ENCODE measurements at places on chromosomes 2 and 18. TPM values are rescaled to one million over a fixed set of nuclear protein-coding genes. Genes with fewer than 3 reads are reported as not detected.

DNA sequence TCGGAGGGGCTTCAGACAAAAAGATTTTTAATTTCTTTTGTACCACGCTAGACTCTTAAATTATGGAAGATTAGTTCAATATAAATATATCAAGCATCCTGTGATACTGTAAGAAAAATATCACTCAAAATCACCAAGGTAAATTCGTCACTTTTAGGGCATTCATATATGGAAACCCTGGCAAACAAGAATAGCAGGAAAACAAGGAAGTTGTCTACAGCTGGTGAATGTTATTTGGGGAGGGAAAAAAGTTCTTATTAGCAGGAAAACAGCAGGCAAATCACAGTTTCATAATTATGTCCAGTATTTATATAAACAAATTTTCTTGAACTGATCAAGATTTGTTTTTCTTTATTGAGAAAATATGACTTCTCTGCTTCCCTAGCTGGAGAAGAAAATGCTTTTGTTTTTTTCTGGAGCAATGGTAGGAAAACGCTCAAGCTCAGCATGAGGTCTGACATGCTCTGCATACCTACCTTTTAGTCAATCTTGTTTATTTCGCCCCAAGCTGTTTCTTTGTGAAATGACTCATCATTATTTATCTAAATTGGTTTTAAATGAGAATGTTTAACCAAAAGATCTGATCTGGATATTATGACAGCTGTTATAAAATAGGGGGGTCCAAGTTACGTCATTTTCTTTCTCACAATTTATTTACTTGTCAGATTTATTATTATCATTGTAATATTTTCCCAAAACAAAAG lies 14.7 kb downstream of the LINC00305 start:
- no peaks in the 10 kb centered on the region for H3K27me3 ChIP-seq
- no peak overlapping the region for H3K27ac ChIP-seq
- no peak overlapping the region for H3K4me3 ChIP-seq
- no peaks in the 10 kb centered on the region for H3K36me3 ChIP-seq
- H3K4me1 ChIP-seq, result no peaks in the 10 kb centered on the region

GRCh38 chr2:113896791-113897190 lies 6.9 kb downstream of the ACTR3 start:
- H3K27me3 ChIP-seq, result no peaks in the 10 kb centered on the region
- no peak overlapping the region for H3K27ac ChIP-seq
- peaks cover 11% of the 10 kb centered on the region for H3K4me1 ChIP-seq
- H3K36me3 ChIP-seq, result no peaks in the 10 kb centered on the region

DNA sequence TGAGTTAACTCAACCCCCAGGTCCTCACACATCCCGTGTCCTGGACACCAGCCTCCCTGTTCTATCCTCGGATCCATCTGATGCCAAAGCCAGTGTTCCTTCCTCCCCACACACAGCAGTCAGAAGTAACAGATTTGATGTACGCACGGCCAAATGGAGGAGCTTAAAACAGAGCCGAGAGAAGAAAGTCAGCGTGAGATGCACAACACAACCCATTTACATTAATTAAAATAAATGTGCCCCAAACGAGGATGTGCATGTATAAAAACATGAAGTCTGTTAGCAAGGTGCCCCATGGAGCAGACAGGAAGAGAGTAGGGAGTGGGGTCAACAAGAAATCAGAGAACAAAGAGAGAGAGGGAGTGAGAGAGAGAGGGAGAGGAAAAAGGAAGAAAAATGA lies 191.2 kb downstream of the HAUS1 start:
- no peak for DNase-seq
- no peaks in the 10 kb centered on the region for H3K36me3 ChIP-seq
- no peaks in the 10 kb centered on the region for H3K4me1 ChIP-seq
- no peak overlapping the region for H3K27ac ChIP-seq
- no peaks in the 10 kb centered on the region for H3K27me3 ChIP-seq

- no peak for DNase-seq
- H3K27ac ChIP-seq, result no peak overlapping the region
- no peaks in the 10 kb centered on the region for H3K4me1 ChIP-seq
- H3K36me3 ChIP-seq, result no peaks in the 10 kb centered on the region
- H3K4me3 ChIP-seq, result no peak overlapping the region
Measured at GRCh38 chr18:49247781-49248180, 212.7 kb downstream of the DYM start.

- no peak for DNase-seq
- H3K36me3 ChIP-seq, result no peaks in the 10 kb centered on the region
- H3K4me1 ChIP-seq, result no peaks in the 10 kb centered on the region
- no peak overlapping the region for H3K4me3 ChIP-seq
Measured at GRCh38 chr18:32717126-32717525, 55.7 kb downstream of the KLHL14 start.

GRCh38 chr2:200733713-200734198 lies 78.0 kb upstream of the BZW1 start:
- H3K4me3 ChIP-seq, result no peak overlapping the region
- H3K27me3 ChIP-seq, result no peaks in the 10 kb centered on the region
- peaks cover 5% of the 10 kb centered on the region for H3K4me1 ChIP-seq
- no peaks in the 10 kb centered on the region for H3K36me3 ChIP-seq
- DNase-seq, result no peak

GRCh38 chr2:132837769-132838168 lies 167.8 kb upstream of the LYPD1 start:
- H3K27ac ChIP-seq, result no peak overlapping the region
- H3K4me1 ChIP-seq, result no peaks in the 10 kb centered on the region
- no peaks in the 10 kb centered on the region for H3K36me3 ChIP-seq
- no peak overlapping the region for H3K4me3 ChIP-seq
- no peak for DNase-seq
- H3K27me3 ChIP-seq, result no peaks in the 10 kb centered on the region

GRCh38 chr2:172168917-172169346 lies 66.2 kb upstream of the DLX2 start:
- no peak for DNase-seq
- peaks cover 18% of the 10 kb centered on the region for H3K27me3 ChIP-seq
- no peak overlapping the region for H3K27ac ChIP-seq
- H3K36me3 ChIP-seq, result no peaks in the 10 kb centered on the region
- H3K4me1 ChIP-seq, result no peaks in the 10 kb centered on the region

- no peaks in the 10 kb centered on the region for H3K36me3 ChIP-seq
- H3K27ac ChIP-seq, result peak overlapping the region; percentile 46
- DNase-seq, result no peak
- peaks cover 48% of the 10 kb centered on the region for H3K4me1 ChIP-seq
- H3K27me3 ChIP-seq, result no peaks in the 10 kb centered on the region
Measured at GRCh38 chr2:28276076-28276618, 116.5 kb upstream of the FOSL2 start.

GRCh38 chr18:35733408-35733807 lies 151.9 kb downstream of the GALNT1 start:
- no peak for DNase-seq
- peaks cover 26% of the 10 kb centered on the region for H3K4me1 ChIP-seq
- no peak overlapping the region for H3K4me3 ChIP-seq
- no peaks in the 10 kb centered on the region for H3K36me3 ChIP-seq
- H3K27me3 ChIP-seq, result no peaks in the 10 kb centered on the region

DNA sequence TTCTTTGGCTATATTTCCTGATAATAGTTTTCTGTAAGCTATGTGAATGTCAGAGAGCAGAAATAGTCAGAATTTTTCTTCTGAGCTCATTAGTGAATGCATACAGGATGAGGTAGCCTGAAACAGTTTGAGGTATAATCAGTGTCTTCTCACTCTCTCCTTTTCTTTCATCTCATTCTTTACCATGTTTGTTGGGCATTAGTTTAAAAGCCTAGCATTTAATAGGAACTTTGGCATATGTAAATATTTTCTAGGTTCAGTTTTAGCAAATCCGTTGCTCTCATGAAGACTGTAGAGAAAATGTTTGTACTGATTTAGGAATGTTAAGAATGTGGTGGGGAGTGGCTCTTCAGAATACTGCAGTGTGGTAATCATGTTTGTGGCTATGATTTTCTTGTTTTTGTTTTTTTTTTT lies 119.4 kb downstream of the PARD3B start:
- no peak overlapping the region for H3K4me3 ChIP-seq
- peaks cover 9% of the 10 kb centered on the region for H3K4me1 ChIP-seq
- DNase-seq, result no peak
- no peaks in the 10 kb centered on the region for H3K27me3 ChIP-seq
- H3K27ac ChIP-seq, result no peak overlapping the region

- H3K27ac ChIP-seq, result no peak overlapping the region
- H3K4me3 ChIP-seq, result no peak overlapping the region
Measured at GRCh38 chr2:168624028-168624427, 168.0 kb downstream of the CERS6 start.

GRCh38 chr2:154832711-154833110 lies 134.2 kb downstream of the KCNJ3 start:
- no peaks in the 10 kb centered on the region for H3K27me3 ChIP-seq
- no peak overlapping the region for H3K27ac ChIP-seq
- no peaks in the 10 kb centered on the region for H3K36me3 ChIP-seq
- no peak overlapping the region for H3K4me3 ChIP-seq
- DNase-seq, result no peak

GRCh38 chr2:191255756-191256312 lies 10.6 kb downstream of the MYO1B start:
- no peak overlapping the region for H3K4me3 ChIP-seq
- H3K27ac ChIP-seq, result no peak overlapping the region
- no peaks in the 10 kb centered on the region for H3K27me3 ChIP-seq
- DNase-seq, result no peak

DNA sequence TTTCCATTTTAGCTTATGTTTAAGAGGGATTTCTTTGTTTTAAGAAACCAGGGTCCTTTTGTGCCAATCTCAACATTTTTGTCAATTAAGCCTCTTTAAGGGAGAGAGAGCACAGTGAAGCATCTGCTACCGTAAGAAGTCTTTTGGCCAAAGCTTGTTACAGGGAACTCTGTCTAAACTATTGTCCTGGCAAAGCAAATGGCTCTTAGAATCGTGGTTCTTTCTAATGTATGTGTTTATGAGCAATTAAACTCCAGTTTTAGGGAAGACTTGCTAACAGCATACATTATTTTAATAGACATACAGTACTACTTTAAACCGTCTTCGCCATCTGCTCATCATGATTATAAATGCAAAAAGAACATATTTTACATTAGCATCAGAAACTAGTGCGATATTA lies 202.1 kb downstream of the CDCA7 start:
- DNase-seq, result no peak
- no peak overlapping the region for H3K4me3 ChIP-seq
- H3K27ac ChIP-seq, result no peak overlapping the region

GRCh38 chr2:68749345-68749744 lies 14.7 kb downstream of the ARHGAP25 start:
- H3K27ac ChIP-seq, result no peak overlapping the region

DNA sequence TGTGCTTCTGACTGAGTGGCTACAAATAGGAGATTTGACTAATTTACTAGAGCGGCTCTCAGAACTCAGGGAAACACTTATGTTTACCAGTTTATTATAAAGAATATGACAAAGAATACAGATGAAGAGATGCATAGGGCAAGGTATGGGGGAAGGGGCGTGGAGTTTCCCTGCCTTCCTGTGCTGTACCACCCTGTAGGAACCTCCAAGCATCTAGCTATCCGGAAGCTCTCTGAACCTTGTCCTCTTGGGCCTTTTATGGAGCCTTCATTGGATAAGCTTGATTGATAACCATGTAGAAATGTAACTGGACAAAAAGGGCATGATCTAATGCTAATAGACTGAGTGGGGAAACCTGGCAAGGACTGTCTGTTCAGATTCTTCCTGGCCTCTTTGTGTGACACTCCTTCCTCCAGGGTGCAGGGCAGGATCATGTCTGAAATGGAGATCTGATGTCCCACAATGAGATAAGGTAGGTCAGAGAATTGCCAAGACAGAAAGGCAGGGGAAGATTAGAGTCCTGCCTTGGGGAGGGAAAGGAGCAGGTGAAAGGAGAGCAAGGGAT lies 101.8 kb upstream of the NPAS2 start:
- no peak for DNase-seq
- no peak overlapping the region for H3K27ac ChIP-seq
- no peak overlapping the region for H3K4me3 ChIP-seq
- no peaks in the 10 kb centered on the region for H3K27me3 ChIP-seq
- no peaks in the 10 kb centered on the region for H3K36me3 ChIP-seq
- no peaks in the 10 kb centered on the region for H3K4me1 ChIP-seq

IGFBP2 gene
- total RNA-seq, result 361 TPM

GAD1 gene
- not detected for total RNA-seq

HAAO gene
- total RNA-seq, result 2.2 TPM

EIPR1 gene
- 9.8 TPM for total RNA-seq

SPRED2 gene
- 14.7 TPM for total RNA-seq

EPAS1 gene
- 264 TPM for total RNA-seq

CYRIA gene
- 2.6 TPM for total RNA-seq

ZNF396 gene
- total RNA-seq, result 1.1 TPM

WIPF1 gene
- total RNA-seq, result 14.2 TPM

RAX gene
- total RNA-seq, result not detected

RAB6C gene
- total RNA-seq, result not detected

LOXHD1 gene
- 0.98 TPM for total RNA-seq

Data from heart right ventricle (tissue), 16 donors.